ENCODE measurements at places on chromosomes 2 and 18.

- no peak for DNase-seq
Observed at GRCh38 chr2:9086465-9086864, 83.0 kb upstream of the MBOAT2 start.

DNA sequence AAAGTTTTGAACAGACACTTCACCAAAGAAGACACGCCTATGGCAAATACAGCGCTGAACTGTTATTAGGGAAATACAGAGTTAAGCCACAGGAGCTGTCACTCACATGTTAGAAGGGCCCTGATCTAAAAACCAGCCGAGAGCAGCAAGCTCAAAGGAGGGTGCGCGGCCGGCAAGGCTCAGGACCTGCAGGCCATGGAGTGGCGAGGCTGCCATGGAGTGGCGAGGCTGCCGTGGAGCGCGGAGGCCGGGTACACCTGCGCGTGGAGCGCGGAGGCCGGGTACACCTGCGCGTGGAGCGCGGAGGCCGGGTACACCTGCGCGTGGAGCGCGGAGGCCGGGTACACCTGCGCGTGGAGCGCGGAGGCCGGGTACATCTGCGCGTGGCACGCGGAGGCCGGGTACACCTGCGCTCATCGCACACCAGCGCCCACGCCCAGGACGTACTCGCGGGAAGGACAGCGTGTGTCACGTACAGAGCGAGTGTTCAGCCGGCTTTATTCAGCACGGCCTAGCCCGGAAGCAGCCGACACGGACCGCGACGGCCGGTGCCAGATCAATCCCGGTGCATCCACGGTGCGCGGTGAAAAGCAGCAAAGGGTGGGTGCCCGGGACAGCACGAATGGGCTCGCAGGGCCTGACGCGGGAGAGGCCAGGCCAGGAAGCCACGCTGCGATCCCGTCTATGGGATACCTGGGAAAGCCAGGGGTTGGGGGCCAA is 68.8 kb downstream of the SLC66A2 start:
- DNase-seq: no peak

GRCh38 chr2:29530281-29530680 is 391.1 kb downstream of the ALK start:
- DNase-seq: no peak

- no peak for DNase-seq
Observed at GRCh38 chr2:12222554-12222953, 476.1 kb downstream of the LPIN1 start.

DNA sequence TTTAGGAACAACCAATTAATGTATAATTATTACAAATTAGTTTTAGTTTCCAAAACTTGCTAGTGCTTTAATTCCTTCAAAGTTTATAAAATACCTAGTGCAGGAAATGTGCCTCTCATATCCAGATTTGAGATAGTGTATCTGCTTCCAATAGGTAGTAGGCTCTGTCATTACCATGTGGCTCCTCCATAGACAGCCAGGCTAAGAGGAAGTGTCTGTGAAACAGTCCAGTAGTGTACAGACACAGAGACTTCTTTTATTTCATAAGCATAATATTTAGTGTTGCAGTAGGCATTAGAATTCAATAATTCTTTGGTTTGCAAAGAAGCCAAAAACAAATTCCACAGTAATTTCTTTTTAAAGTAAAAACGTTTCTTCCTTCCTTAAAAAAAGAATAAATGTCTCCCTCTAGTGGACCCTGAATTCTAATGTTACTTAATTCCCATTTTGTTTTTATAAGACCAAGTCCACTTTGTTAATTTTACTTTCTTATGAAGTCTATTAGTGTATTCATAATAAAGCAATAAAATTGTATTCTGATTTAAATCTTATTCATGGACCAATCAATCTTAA is 101.2 kb downstream of the NEB start:
- DNase-seq: no peak

GRCh38 chr2:196083601-196084000 is 15.0 kb upstream of the DNAH7 start:
- DNase-seq: no peak

GRCh38 chr2:187966924-187967323 is 324.8 kb upstream of the GULP1 start:
- no peak for DNase-seq

- DNase-seq: no peak
Observed at GRCh38 chr2:213885485-213885884, 525.4 kb upstream of the VWC2L start.

DNA sequence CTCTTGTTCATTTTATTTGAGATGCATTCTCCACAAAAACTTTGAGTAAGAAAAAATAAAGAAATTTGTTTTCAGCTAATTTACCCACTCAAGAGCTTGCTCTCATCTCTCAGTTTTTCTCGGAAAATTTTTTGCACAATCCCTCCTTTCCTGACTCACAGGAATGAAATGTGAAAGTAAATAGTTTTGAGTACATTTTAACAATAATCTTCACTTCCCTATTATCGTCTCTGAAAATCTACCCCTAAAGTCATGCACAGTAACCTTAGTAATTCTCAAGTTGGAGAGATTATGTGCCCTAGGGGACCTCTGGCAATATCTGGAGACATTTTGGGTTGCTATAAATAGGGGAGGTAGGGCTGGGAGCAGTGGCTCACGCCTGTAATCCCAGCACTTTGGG is 2.6 kb downstream of the CYB5A start:
- DNase-seq: no peak

DNA sequence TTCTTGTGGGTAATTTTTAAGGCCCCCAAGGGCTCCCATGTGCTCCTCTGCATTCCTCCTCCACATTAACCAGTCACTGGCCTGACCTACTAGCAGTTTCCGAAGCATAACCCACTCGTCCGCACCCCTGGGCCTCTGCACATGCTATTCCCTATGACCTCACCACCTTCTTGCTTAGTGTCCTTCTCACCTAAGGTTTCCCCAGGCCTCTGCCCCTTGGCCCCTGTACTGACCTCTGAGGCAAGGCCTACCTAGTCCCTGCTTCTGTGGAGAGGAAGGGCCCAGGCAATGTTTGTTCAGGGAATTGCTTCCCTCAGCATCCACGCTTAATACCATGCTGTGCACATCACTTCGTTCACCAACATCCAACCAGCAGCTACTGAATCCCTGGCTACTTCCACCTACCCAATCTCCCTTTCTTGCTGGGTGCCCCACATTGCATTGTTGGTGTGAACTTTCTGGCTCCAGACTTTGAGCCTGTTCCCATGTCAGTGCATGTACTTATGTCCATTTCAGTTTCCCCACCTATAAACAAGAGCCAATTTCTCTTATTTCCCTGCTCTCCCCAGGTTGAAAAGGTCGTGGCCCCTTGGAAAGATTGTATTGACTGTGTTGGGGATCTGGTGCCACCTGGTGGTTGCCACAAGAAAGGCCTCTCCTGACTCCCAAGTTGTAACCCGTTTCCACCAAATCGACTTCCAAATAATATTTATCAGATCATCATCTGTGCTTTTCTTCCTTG is 19.2 kb upstream of the TMEM177 start:
- no peak for DNase-seq

DNA sequence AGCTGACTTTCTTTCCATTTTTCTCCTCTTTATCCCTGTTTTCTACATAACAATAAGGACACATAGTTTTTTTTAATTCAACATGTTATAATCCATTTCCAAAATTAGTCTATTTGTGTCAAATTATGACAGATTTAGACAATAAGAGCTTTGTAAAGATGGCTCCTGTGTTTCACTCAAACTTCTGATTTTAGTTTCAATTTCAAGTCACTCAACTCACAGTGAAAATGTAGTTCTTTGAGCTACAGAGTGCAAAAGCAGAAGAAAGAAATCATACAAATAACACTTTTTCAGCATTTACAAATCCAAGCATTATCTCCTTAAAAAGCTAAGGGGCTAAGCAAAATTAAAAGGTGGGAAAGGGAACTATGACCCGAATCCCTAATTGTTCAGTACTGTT is 340.7 kb upstream of the TRIB2 start:
- DNase-seq: no peak

DNA sequence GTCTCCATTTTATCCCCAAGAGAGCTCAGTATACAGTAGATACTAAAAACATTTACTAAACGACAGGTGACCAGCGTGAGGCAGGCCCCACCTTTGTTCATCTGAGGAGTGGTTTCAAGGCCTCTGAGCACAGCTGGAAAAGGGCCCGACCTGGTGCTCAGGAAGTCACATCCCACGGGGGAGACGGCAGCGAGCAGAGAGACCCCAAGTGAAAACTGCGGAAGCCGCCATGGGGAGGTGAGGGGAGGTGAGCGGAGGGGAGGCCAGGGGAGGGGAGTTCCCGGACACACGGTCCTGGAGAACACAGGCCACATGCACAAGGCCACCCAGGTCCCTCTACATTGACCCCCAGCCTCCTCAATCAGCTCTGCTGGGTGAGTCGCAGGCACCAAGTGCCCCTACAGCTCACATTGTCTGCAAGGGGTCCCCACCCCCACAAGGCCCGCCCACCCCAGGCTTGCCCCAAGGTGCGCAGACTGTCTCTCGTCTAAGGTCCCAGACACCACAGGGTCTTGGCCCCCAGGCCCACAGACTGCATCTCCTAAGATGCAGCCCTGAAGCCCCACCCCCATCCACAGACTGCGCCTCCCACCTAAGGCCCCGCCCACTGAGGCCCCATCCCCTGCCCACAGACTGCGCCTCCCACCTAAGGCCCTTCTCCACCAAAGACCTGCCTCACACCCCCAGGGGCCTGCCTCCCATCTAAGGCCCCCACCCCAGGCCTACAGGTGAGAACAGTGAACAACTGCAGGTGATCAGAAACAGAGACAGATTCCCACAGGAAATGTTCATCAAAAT is 19.1 kb downstream of the PARD6G start:
- DNase-seq: no peak

- no peak for DNase-seq
Observed at GRCh38 chr18:53660306-53660705, 564.2 kb downstream of the MBD2 start.

DNA sequence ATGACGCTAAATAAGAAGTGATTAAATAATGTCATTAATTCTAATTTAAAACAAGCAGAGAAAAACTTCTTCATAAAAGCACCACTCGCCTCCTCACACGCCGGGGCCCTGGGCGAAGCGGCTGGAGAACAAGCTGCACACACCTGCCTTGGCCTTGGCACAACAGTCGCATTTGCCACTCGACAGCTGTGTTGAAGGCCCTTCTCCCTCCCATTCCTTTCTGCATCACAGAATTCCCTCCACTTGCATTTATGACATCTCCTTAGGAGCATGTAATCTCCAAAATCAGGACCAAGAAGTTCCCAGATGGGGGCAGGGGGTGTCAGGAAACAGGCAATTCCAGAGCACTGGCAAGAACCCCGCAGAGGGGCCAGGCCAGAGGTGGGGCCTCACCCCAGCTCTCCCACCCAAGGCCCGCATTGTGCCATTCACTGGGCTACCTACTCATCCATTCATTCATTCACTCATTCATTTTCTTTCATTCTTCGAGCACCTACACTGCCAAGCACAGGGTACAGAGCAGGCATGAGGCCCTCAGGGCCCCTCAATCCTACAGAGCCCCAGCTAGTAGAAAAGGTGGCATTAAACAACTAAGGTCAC is 6.4 kb downstream of the HDAC4 start:
- DNase-seq: no peak

DNA sequence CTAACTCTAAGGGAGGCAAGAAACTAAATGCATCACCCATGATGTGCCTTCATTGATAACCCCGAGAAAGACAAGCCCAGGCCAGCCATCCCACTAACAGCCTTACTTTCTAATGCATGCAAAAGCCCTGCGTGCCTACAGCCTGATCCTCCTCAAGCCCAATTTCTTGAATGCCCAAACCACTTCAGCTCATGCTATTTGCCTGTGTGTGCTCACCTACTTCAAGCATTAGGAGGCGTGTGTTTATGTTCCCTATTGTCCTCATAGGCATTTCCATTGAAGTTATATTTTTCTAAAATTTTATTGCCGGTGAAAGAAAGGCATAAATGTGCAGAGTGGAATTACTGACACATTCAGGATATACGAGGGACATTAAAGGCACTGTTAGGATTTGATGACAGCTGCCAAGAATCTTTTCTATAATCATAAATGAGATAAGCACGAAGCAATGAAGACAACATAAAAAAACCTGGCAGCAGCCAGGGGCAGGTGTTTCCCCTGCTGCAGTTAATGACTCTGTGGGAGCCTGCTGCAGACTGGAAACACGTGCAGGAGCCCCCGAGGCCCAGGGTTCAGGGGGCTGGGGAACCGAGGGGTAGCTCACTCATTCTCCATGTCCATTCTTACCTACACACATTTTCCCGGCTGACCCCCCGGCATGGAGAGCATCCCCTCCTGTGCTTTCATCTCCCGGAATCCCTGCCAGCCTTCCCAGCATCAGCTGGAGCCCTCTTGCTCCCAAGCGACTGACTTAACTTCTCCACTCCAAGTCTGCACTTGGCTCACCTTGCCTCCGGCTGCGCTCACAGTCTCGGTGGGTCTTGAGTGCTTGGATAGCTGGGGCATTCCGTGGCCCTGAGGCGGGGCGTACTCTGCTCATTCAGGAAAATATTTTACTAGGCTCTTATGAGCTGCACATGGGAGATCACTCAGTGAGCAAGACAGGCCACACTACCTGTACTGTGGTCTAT is 292.3 kb upstream of the SIX2 start:
- no peak for DNase-seq

- DNase-seq: no peak
Observed at GRCh38 chr2:142165790-142166189, 35.0 kb upstream of the LRP1B start.

GRCh38 chr2:144096531-144096930 is 423.4 kb downstream of the ZEB2 start:
- DNase-seq: no peak

- DNase-seq: no peak
Observed at GRCh38 chr18:48476550-48476917, 62.3 kb upstream of the CTIF start.

DNA sequence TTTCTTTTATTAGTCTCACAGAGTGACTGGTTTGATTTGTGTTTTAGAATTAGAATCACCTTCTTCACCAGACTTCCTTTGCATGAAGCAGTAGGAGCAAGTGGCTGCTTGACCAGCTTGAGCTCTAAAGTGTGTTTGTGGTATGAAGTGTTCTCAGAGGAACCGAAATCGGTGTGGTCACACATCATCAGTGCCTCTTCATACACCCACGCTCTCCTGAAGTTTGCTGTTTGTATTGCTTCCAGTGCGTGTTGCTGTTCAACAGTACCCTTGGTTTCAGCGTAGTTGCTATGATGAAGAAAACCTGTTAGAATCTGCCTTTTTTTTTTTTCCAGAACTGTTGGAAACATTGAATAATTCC is 77.9 kb downstream of the LIMS1 start:
- peak; percentile 44 for DNase-seq

- no peak for DNase-seq
Observed at GRCh38 chr2:23734416-23734815, 192.5 kb downstream of the ATAD2B start.

DNA sequence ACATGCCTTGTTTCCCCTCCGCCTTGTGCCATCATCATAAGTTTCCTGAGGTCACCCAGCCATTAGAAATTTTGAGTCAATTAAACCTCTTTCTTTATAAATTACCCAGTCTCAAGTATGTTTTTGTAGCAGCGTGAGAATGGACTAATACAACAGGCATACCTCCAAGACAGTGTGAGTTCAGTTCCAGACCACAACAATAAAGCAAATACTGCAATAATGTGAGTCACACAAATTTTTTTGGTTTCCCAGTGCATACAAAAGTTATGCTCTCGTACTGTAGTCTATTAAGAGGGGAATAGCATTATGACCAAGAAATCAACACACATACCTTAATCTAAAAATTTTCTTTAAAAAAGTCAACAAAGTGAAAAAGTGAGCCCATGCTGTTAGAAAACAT is 217.2 kb downstream of the NR4A2 start:
- no peak for DNase-seq
